NCI-H1092 treated with DMSO at 0.1 percent for 48 hours (cell line): ENCODE measurements at places on chromosomes 5 and 9.

DNA sequence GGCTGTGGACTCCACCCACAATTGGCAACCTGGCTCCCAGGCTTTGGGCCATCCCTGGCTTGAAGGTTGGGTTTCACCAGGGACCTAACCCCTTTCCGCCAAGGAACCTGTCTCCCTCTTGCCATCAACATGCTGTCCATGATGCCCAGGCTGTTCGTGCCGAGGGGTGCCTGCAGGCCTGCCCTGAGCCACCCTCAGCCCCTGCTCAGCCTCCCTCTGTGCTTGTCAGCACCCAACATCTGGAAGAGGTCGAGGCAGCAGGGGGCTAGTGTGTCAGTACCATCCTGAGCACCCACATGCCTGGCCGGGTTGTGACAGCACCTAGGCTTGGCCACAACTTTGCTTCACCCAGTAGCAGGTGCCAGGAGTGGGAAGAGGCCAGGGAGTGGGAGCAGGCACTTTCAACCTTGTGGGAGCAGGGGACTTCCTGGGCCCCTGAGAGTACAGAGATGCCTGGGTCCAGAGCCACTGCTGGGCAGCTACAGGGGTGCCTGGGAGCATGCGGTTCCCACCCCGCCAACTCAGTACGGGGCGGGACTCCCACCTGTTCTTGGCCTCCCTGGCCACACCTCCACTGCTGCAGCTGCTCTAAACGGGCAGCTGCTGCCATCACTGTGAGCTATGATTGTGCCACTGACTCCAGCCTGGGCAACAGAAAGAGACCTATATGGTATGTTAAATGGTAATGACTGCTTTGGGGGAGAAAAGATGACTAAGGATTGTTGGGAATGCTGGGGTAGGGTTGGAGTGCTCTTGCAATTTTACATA, 6.3 kb downstream of the PDCD1LG2 start:
- no peak for DNase-seq

DNA sequence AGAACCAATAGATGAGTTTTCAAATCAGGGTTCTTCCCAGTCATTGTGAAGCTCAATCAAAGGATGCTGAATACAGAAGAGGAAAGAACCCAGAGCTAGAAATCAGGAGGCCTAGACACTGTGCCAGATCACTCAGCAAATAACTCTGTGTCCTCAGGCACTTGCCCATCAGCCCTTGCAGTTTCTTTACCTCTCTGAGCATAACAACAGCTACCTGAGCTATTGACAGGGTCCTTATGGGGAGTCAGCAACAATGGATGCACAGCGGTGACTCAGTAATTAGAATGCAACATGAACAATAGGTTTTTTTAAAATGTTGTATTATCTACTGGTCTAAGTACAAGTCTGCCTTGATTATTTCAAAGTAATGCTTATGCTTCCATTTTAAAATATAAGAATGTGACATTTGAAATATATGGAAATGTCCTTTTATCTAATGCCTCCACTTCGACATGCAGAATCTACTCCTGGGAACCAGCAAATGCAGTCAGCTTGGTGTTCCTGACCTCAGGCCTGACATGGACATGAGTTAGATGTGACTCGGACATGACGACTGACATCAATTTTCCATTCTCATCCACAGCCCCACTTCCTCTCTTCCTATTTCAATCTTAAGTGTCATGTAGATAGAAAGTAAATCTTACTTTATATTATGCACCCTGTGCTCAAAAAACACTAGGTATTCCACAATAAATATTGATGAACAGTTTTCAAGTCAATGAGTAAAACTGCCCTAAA, 155.0 kb downstream of the TLE1 start:
- no peak for DNase-seq

DNA sequence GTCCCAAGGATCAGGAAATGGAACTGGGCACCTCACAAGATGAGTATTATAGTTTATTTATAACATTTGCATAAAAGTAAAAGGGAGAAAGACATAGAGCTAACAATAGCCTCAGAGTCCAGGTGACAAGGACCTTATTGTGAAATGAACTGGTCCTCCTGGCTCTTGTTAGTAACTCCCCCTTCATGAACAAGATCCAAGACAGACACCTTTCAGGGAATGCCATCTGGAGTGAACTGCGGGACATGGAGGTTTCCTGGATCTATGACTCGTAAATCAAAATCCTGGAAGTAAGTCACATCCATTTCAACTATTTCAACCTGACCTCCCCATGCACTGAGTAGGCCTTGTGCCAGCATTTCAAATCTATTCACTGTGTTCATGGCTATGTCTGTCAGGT, 129.5 kb upstream of the GAS1 start:
- DNase-seq: no peak

- DNase-seq: no peak
Observed at GRCh38 chr9:70861797-70862196, 259.6 kb downstream of the TRPM3 start.

DNA sequence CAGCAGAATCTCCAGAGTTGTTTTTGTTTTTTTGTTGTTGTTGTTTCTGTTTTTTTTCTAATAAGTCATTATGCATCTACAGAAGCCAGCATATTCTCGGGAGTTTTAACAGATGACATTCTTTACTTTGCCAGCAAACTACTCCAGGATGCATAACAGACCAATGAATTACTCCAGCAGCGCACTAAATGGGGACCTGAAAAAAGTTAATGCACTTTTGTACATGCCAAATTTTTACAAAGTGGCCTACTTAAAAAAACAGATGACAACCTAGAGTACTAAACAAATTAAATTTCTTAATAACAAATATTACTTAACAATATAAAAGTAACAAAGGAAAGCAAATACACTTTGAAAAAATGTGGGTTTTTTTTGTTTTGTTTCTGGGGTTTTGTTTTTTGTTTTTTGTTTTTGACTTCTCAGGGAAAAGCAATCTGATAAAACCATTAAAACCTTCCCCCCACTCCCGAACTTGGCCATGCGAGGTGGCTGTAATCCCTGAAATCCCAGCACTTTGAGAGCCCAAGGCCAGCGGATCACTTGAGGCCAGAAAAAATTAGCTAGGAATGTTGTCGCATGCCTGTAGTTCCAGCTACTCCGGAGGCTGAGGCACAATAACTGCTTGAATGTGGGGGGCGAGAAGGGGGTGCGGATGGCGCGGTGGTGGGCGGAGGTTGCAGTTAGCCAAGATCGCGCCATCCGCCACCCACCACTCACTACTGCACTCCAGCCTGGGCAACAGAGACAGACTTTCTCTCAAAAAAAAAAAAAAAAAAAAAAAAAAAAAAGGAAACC, 352.4 kb downstream of the CETN3 start:
- no peak for DNase-seq

- peak; percentile 92 for DNase-seq
Observed at GRCh38 chr9:134365791-134366222, 39.6 kb downstream of the RXRA start.

- DNase-seq: no peak
Observed at GRCh38 chr5:82859451-82860140, 217.6 kb downstream of the TMEM167A start.

DNA sequence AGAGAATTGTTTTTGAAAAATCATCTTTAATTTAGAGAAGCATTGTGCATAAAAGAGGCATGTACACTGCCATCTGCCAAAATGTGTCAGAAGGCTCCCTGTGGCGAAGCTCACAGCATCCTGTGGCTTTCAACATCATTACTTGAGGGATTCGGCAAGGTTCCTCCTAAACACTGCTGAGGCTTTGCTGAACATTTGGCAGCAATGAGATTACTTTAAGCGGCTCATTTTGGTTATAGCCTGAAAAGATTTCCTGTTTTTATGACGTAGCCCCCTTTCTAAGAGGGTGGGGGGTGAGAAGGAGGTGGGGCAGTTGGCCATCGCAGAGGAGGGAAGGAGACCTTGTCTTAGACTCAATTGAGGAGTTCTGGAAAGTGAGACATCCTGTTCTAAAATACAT, 469.4 kb downstream of the RASEF start:
- DNase-seq: no peak

DNA sequence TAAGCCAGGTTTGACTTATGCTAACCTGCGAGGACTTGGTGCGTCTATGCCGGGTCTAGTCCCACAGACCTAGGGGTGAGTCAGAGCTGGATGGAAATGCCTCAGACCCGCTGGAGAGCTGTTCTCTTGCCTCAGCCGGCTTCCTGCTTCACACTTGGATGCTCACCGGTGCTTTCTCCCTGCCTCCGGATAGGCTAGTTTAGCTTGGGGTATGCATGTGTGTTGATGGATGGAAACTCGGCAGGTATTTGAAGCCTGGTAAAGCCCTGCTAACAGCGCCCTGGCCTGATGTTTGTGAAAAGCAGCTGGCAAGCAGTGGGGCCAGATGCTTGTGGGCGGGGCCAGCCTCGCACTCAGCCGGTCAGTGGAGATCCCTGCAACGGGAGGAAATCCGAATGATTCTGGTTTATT, 29.3 kb downstream of the PRRC2B start:
- no peak for DNase-seq

DNA sequence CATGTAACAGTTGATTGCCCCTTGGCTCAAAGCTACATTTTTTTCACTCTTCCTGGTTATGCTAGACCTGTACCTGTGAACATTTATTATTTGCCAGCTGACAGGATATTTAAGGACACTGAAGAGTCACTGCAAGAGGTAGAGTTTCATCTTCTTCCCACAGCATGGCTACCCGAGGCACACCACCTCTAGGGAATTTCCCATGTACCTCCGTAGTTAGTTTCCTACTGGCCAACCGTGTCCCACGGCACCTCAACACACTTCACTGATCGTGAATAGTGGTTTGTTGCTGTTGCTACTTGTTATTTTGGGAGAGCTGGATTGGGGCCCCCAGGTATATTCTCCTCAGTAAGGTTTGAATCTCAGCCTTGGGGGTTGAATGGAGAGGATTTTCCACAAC, 648.6 kb downstream of the SEMA5A start:
- DNase-seq: no peak

- no peak for DNase-seq
Observed at GRCh38 chr9:38642951-38643814, 22.8 kb upstream of the ANKRD18A start.

DNA sequence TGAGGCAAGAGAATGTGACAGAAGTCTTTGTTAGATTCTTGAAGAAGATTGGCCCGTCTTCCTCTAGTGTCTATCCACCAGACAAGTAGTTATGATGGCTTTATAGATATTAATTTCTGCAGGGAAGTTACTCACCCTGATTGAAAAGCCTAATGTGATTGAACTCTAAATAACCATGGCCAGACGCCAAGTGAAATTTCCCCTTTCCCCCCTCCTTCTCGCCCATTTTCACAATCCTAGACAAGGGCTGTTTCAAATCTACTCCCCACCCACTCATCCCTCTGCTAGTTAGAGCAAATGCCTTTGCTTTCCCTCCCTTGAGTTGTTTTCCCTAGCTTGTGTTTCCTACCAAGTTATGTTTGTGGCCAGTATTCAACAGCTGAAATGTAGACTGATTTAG, 182.5 kb downstream of the TMEM167A start:
- no peak for DNase-seq

GRCh38 chr5:36494841-36495601, 111.4 kb upstream of the SLC1A3 start:
- no peak for DNase-seq

DNA sequence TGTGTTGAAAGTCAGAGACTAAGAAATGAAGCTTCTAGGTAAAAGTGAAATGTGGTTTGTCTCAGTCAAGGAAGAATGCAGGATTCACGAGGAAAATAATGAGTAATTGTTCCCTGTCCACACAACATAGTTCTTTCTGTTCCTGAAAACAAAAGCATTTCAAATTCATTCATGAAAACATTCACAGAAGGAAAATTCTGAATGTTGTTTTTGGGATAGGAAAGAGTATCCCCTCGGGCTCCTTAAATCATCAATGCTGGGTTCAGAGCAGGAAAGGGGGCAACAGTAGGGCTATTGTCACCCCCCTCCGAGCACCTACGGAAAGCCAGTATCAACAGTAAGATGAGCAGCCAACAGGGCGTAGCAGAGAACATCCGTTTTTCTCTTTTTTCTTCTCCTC, 769.9 kb upstream of the ADAMTS16 start:
- no peak for DNase-seq

DNA sequence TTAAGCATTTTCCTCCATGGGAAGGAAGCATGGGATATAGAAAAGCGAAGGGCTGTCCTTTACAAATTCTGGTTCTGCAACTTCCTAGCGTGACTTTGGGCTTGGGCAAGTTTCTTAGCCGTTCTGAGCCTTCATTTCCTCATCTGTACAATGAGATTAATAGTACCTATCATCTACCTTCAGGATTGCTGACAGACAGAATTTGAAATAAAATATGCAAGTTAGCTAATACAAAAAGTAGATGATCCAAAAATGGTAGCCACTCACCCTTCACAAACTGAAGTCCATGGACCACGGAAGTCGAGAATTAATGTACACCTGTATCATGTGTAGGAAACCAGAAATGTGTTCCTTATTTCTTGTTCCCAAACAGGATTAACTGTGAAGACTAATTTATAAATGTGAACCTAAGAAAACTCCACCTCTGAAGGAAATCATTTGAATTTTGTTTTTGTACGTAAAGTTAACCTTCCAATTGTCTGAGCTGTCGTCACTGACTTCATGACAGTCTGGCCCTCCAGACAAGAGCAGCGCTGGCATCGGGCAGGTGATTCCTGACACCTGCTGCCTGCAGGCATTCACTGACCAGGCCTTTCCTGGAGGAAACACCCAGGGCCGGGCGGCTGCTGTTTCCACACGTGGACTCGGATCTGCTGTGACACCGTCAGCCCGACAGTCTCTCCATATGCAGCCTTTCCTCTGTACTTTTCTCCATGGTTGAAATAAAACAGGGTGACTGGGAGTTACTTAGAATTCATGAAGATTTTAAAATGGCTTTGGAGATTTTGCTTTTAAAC, 63.4 kb downstream of the PSMB7 start:
- no peak for DNase-seq

- DNase-seq: no peak
Observed at GRCh38 chr9:20262611-20263010, 359.7 kb downstream of the MLLT3 start.

DNA sequence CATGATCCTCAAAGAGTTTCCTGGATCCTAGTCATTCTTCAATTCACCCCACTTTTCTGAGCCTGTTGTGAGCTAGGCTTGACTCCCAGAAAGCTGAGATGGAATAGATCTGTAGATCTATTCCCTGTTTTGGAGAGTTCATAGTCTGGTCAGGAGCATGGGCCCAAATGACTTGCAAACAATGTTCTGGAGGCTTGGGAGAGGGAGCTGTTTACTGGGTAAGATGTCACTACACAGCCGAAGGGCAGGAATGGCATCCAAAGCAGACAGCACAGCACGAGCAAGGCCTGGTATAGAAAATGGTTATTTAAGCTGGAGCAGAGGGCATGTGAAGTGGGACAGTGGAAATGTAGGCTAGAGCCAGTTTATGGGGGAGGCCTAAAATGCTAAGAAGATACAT, 152.5 kb upstream of the ALDH1B1 start:
- DNase-seq: no peak

DNA sequence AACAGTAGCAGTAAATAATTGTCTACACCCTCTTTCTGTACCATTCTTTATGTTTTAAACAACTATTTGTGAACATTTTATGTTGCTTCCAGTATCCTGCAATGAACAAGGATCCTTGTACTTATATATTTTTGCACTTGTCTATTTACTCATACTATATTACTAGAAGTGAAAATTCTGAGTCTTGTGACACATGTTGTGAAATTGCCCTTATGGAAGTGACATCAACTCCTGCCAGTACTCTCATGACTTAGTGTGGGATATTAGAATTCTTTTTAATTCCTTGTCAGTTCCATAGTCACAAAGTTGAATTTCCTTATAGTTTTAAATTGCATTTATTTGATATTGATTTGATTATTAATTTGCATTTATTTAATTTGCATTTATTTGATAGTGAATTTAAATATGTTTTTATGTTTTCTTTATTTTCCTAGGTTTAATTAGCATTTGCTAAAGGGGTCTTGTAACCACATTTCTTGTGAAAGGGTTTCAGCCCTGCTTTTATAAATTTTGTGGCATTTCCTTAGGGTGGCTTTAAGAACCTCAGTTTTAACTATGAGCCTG, 27.7 kb downstream of the PARP8 start:
- no peak for DNase-seq

- DNase-seq: no peak
Observed at GRCh38 chr5:148748702-148749392, 77.6 kb upstream of the ADRB2 start.
